Lung (tissue), 17 donors: ENCODE measurements at places on chromosomes 1 and 21. TPM values are rescaled to one million over a fixed set of nuclear protein-coding genes. Genes with fewer than 3 reads are reported as not detected.
A peak's percentile ranks its signal among the peaks of the same experiment; 100 is the strongest.

Gene ERVH48-1
- total RNA-seq: 0.12 TPM

Gene SMYD3
- total RNA-seq: 28.7 TPM

Gene PTPRU
- 22.6 TPM for total RNA-seq

Gene NLRP3
- total RNA-seq: 4.6 TPM

DNA sequence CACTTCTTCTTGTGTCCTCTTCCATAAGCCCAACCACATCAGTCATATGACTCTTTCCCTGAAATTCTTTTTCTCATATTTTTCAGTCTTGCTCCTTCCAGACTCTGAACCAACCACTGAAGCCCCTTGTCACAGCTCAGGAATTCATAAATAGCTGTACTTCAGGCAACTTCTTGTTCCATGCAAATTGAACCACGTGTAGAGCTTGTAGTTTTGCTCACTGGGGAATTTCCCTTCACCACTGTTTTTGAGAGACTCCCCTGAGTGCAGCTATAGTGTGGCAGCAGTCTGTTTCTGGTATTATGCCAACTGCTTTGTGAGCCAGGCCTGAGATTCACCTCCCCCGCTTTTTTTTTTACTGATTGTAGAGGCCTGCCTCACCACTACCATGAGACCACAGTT lies 150.3 kb upstream of the SPAG17 start:
- no peak overlapping the region for H3K27ac ChIP-seq
- H3K36me3 ChIP-seq: no peaks in the 10 kb centered on the region
- peak; percentile 54 for DNase-seq
- H3K4me1 ChIP-seq: no peaks in the 10 kb centered on the region
- H3K27me3 ChIP-seq: no peaks in the 10 kb centered on the region
- no peak overlapping the region for H3K4me3 ChIP-seq

DNA sequence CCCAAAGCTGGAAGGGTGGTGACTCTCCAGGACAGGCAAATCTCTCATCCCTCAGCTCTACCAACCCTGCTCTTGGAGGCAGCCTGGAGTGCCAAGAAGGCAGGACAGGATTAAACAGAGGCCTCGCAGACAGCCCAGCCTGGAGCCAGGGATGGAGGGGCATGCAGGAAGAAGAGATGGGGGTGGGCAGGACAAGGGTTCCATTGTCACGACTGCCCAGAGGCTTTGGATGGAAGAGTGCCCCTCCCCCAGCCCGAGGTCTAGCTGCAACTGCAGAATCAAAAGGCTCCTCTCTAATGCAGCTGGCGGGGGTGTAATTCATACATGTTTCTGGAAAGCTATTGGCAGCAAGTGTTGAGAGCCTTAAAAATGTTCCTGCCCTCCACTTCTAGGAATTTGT lies 8.8 kb downstream of the RAB7B start:
- no peaks in the 10 kb centered on the region for H3K27me3 ChIP-seq
- H3K27ac ChIP-seq: no peak overlapping the region
- H3K4me3 ChIP-seq: no peak overlapping the region

- peaks cover 3% of the 10 kb centered on the region for H3K27me3 ChIP-seq
- DNase-seq: no peak
- H3K36me3 ChIP-seq: no peaks in the 10 kb centered on the region
- H3K4me1 ChIP-seq: no peaks in the 10 kb centered on the region
Observed at GRCh38 chr1:34477632-34478141, 277.2 kb upstream of the GJB5 start.

- no peak for DNase-seq
- no peak overlapping the region for H3K27ac ChIP-seq
- no peak overlapping the region for H3K4me3 ChIP-seq
Observed at GRCh38 chr1:180919183-180919700, 6.5 kb downstream of the KIAA1614 start.

DNA sequence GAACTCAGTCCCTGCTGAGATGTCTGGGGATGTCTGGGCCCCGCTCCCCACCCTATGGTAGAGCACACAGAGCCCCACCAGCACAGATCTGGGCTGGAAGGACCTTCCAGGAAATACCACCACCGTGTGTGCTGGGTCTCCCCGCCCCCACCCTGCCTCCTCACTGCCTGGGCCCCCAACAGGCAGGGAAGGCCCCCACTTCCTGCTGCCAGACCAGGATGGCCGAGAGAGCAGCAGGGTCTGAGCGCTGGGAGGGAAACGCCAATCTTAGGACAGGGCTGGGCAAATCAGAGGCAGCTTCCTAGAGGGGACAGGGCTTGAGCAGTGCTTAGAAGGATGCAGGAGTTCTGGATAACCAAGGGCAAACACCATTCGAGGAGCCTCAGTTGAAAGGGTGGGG lies 11.9 kb downstream of the ADGRB2 start:
- H3K4me1 ChIP-seq: no peaks in the 10 kb centered on the region
- no peaks in the 10 kb centered on the region for H3K27me3 ChIP-seq
- no peaks in the 10 kb centered on the region for H3K36me3 ChIP-seq
- DNase-seq: no peak

- no peaks in the 10 kb centered on the region for H3K4me1 ChIP-seq
- no peak for DNase-seq
- H3K27ac ChIP-seq: no peak overlapping the region
- H3K36me3 ChIP-seq: no peaks in the 10 kb centered on the region
Observed at GRCh38 chr1:233520261-233521191, 93.4 kb upstream of the KCNK1 start.

DNA sequence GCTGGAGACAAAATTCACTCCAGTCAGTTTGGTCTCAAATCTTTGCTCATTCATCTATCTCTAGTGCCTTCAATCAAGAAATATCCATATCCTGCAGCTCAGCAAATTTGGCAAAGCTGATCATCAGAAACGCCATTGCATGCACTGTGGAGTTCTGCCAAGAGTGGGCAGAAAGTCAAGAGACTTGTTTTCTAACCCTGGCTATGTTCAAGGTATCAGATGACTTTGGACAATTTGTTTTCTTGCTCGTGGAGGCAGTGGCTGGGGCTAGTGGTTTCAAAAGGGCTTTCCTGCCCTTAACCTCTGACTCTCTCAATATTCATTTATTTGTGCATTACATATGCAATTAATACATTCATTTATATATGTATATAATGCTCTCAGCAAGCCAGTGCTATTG lies 12.8 kb upstream of the LRRC52 start:
- DNase-seq: no peak
- H3K27me3 ChIP-seq: no peaks in the 10 kb centered on the region
- no peaks in the 10 kb centered on the region for H3K36me3 ChIP-seq
- H3K27ac ChIP-seq: no peak overlapping the region
- peaks cover 1% of the 10 kb centered on the region for H3K4me1 ChIP-seq
